Pancreas (tissue), 10 donors: ENCODE measurements at places on chromosomes 1 and 21. TPM values are rescaled to one million over a fixed set of nuclear protein-coding genes. Genes with fewer than 3 reads are reported as not detected.
A peak's percentile ranks its signal among the peaks of the same experiment; 100 is the strongest.

EXO1 gene
- polyA plus RNA-seq, result 0.08 TPM

MECR gene
- polyA plus RNA-seq, result 19.6 TPM

CLCNKB gene
- polyA plus RNA-seq, result 1.5 TPM

DNA sequence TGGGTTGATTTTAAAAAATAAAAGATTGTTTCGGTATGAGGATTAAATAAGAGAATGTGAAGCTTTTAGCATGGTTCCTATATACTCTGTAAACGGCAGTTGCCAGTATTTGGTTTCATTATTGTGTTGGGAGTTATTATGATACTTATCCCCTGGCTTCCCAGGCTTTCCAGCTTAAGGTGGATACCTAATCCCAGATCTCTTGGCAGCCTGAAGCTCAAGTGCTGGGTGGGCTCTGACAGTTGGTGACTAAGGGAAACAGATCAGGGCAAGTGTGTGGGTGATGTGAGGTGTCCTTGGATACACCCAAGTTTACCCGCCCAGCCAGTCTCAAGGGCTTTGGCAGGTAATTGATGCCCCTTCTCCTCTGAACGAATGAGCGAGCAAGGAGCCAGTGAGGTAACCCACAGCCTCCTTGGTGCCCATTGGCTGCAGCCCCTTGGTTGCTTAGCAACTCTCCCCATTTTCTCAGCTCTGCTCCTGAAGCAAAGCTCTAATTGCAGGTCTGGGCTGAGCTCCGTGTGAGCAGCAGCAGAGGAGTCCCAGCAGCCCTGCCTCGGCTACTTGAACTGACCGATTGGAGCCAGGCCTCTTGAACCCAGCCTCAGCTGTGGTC is 6.1 kb downstream of the IPO13 start:
- no peak for DNase-seq

- no peak for DNase-seq
These were observed 9.3 kb upstream of the HES5 start for GRCh38 chr1:2539312-2539907.

- no peak for DNase-seq
These were observed 74.9 kb upstream of the IRF2BP2 start for GRCh38 chr1:234684856-234685255.

- DNase-seq, result no peak
These were observed 7.3 kb downstream of the IBA57 start for GRCh38 chr1:228172591-228173527.

- no peak for DNase-seq
These were observed 90.0 kb downstream of the GLUL start for GRCh38 chr1:182301467-182302198.

- no peak for DNase-seq
These were observed 85.6 kb upstream of the TTC39A start for GRCh38 chr1:51415963-51416362.

- no peak for DNase-seq
These were observed 4.9 kb upstream of the MASP2 start for GRCh38 chr1:11051781-11052511.

DNA sequence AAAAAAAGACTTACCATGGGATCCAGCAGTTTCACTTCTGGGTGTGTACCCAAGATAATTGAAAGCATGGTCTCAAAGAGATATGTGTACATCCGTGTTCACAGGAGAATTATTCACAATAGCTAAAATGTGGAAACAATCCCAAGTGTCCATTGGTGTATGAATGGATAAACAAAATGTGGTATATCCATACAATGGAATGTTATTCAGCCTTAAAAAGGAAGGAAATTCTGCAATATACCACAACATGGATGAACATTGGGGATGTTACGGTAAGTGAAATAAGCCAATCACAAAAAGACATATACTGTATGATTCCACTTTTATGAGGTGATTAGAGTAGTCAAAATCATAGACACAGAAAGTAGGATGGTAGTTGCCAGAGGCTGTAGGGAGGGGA is 7.0 kb upstream of the TUT4 start:
- no peak for DNase-seq

- DNase-seq, result peak; percentile 64
These were observed 37.9 kb upstream of the RHOU start for GRCh38 chr1:228697207-228698016.

GRCh38 chr1:163450986-163451385 is 129.2 kb downstream of the NUF2 start:
- DNase-seq, result no peak

GRCh38 chr1:69258842-69259241 is 308.9 kb upstream of the LRRC7 start:
- no peak for DNase-seq

DNA sequence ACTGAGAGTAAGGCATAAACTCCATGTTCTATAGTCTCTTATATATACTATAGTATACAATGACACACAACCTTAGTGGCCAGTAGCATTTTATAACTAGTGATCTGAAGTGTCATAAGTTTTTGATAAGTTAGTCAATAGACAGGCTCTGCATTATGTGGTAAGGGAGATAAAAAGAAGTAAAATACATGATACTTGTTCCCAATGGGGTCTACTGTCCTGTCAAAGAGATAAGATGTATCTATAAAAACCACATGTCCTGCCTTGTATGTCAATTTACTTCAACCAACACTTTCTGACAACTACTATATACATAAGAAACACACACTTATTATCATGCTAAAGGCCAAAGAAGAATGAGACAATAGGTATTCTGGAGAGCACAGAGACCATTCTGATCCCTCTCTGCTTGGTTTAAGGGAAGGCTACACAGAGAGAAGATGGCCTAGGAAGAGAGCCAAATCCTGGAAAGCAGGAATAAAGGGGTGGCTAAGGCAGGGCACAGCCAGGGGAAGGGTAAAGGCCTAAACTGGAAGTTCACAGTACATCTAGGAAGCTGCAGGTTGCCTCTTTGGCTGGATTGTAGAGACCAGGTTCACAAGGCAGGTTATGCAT is 91.4 kb downstream of the LYST start:
- DNase-seq, result no peak

- no peak for DNase-seq
These were observed 6.7 kb upstream of the CD55 start for GRCh38 chr1:207314816-207315215.

DNA sequence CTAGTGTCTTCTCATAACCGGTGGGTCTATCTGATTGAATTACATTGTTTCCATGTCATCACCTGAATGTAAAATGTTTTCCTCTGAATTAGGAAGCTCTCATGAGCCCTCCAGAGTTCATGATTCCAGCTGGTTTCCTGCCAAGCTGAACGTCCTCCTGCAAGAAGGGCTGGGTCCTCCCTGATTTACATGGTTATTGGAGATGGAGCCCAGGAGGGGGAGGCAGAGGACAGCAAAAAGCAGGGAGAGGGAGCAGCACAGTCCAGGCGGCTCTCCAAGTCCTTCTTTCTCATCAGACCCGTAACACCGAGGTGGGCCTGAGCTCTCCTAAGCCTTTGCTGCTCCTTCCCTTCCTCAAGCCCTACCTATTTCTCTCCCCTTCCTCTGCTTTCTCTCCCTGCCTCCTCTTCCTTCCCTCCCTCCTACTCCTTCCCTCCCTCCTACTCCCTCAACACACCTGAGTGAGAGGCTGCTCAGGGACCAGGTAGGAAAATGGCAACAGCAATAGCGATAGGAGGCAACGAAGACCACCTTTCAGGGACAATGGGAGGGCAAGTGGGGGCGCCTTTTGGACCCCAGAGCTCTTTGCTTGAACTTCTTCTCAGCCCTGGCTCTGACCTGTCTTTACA is 265.9 kb downstream of the PRDM2 start:
- peak; percentile 41 for DNase-seq
